Progenitor cell of endocrine pancreas (in vitro differentiated cells): ENCODE measurements at places on chromosomes 12 and 14. TPM values are rescaled to one million over a fixed set of nuclear protein-coding genes. Genes with fewer than 3 reads are reported as not detected.
A peak's percentile ranks its signal among the peaks of the same experiment; 100 is the strongest.

Gene HIF1A
- 137 and 141 TPM in 2 replicates for total RNA-seq

DNA sequence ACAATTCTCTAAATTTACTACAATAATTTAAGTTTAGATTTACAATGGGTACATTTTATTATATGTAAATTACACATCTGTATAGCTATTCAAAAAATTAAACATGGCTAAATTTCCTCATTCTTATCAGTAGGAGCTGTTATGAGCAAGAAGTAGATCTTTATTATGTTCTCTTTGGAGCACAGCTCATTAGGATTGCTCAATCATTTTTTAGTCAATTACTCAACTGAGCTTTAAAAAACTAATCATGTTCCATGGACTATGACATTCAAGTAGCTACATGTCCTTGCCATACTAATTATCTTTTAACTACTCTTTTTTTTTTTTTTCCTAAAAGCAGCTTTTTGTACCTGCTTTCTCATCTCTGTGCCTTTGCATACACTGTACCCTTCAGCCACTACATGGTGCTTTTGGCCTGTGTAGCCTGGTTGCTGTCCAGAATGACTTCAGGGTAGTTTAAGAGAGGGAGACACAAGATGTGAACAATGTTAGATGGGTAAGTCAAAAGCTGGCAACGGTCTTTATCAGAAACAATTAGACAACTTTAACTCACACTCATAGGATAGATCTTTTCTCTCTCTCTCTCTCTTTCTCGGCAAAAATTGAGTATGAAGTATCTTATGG, 69.0 kb downstream of the SSPN start:
- H3K27me3 ChIP-seq = no peaks in the 10 kb centered on the region
- no peak overlapping the region for H3K27ac ChIP-seq
- DNase-seq = no peak
- H3K36me3 ChIP-seq = no peaks in the 10 kb centered on the region
- peaks cover 7% of the 10 kb centered on the region for H3K4me1 ChIP-seq

DNA sequence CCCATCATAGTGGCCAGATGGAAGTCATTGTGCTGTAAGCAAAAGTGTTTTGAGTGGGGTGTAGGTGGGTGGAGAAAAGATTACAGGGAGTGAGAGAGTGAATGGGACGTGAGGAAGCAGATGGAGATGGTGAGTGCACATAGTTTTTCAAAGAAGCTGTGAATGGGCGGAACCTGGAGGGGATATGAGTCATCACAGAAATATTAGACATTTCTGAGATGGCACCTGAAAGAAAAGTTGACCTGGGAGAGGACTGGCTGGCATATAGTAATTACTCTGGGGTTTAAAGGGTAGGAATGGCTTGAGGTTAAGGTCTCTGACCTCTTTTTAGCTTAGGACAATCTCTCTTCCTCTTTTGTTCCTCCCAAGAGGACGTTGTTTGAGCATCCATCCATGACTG, 50.5 kb downstream of the ANO4 start:
- H3K36me3 ChIP-seq = no peaks in the 10 kb centered on the region
- no peak overlapping the region for H3K27ac ChIP-seq

DNA sequence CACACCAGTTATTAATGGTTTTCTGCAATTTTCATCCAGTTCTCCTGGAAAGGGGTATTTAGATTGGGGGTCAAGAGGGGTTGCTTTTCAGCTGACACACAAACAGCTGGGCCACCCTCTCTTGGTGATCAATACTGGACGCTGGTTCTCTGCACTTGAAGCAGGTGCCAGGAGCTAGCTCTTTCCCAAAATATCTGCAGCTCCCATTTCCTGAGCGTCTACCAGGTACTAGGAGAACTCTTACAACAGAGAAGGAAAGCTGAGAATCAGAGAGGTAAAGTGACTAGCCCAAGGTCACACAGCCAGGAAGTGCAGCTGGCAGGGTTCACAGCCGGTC, 1.2 kb downstream of the TESC start:
- peaks cover 70% of the 10 kb centered on the region for H3K27me3 ChIP-seq
- no peak for DNase-seq
- H3K4me1 ChIP-seq = peaks cover 9% of the 10 kb centered on the region
- peak overlapping the region; percentile 66 for H3K4me3 ChIP-seq
- peak overlapping the region; percentile 47 for H3K27ac ChIP-seq

GRCh38 chr14:88802596-88802995, 9.8 kb upstream of the EML5 start:
- no peak for DNase-seq
- no peaks in the 10 kb centered on the region for H3K27me3 ChIP-seq
- H3K4me1 ChIP-seq = no peaks in the 10 kb centered on the region
- H3K27ac ChIP-seq = no peak overlapping the region

GRCh38 chr14:39426605-39427004, 5.6 kb downstream of the FBXO33 start:
- peaks cover 21% of the 10 kb centered on the region for H3K4me1 ChIP-seq
- H3K27me3 ChIP-seq = no peaks in the 10 kb centered on the region
- H3K36me3 ChIP-seq = no peaks in the 10 kb centered on the region
- H3K27ac ChIP-seq = no peak overlapping the region
- H3K4me3 ChIP-seq = no peak overlapping the region

- H3K27ac ChIP-seq = no peak overlapping the region
- no peaks in the 10 kb centered on the region for H3K36me3 ChIP-seq
- no peak overlapping the region for H3K4me3 ChIP-seq
- H3K4me1 ChIP-seq = peaks cover 6% of the 10 kb centered on the region
- DNase-seq = no peak
Measured at GRCh38 chr14:89673512-89674225, 256.6 kb upstream of the FOXN3 start.

DNA sequence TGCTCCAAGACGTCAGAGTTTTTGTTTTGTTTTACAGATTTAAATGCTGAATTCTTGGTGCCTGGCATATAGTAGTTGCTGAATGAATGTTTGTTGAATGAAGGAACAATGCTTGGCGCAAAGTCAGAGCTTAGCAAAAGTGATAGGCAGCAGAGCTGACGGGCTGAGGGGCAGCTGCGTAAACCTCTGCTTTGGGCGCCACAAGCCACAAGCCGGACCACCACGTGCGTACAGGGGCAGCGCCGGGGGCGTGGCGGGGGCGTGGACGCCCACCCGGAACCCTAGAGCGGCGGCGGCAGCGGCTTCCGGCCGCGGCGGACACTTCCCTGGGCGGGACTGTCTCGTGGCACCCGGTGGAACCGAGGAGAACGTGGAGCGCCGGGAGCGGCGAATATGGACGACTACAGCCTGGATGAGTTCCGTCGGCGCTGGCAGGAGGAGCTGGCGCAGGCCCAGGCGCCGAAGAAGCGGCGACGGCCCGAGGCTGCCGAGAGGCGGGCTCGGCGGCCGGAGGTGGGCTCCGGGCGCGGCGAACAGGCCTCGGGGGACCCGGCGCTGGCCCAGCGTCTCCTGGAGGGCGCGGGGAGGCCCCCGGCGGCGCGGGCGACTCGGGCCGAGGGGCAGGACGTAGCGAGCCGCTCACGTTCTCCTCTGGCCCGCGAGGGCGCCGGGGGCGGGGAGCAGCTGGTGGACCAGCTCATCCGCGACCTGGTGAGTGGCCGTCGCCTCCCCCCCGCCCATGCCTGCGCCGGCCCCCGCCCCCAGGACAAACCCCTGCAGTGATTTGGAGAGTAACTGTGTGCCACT, at the start of gene FBXW8:
Gene FBXW8, plus strand, starts transcription at position 306 of the 807 bp plus-strand sequence. Its CDS starts 88 bp downstream, at position 394.
- DNase-seq = peak; percentile 66
- peak within 1 kb of the TSS; percentile 89 for H3K4me3 ChIP-seq
- peaks cover 13% of the 10 kb centered on the region for H3K4me1 ChIP-seq
- no peaks in the 10 kb centered on the region for H3K36me3 ChIP-seq
- H3K27me3 ChIP-seq = peaks cover 3% of the 10 kb centered on the region
- peak within 1 kb of the TSS; percentile 88 for H3K27ac ChIP-seq

Gene DPY19L2
- 18.7 and 19.7 TPM in 2 replicates for total RNA-seq

DNA sequence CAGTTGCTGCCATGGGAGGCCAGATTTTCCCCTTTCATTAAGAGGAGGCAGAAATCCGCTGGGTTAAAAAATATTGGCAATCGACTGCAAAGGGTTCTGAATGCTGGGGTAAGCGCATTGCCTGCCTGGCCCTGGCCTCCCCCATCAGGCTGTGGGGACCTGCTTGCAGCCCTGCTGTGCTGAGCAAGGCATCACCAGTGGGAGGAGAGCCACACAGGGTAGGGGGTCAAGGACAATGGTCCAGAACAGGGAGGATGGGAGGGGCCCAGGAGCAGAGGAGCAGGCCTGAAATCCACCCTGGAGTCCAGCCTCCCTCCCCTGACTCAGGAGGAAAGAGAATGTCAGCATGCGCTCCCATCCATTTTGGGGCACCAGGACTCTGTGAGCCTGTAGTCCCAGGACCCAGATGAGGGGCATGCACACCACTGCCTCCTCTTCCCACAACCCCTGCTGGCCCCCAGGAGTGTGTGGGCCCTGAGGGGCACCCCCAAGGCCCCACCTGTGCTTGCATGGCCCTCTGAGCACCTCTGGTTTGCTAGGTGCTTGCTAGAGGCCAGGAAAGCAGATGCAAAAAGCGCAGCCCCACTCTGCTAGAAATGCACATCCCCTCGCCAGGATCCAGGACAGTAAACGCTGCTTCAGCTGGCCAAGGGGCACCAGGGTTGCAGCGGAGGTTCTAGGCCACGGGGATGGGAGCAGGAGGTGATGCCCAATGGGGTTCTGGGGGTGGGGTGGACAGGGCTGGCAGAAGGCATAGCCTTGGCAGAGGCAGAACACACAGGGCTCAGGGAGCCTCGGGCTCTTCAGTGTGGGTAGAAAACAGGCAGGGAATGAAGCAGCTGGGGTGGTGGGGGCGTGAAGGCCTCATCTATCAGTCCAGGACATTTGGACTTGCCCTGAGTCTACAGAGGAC, 14.6 kb downstream of the TESC start:
- DNase-seq = no peak
- H3K4me1 ChIP-seq = peaks cover 1% of the 10 kb centered on the region
- no peak overlapping the region for H3K4me3 ChIP-seq
- H3K27me3 ChIP-seq = peaks cover 2% of the 10 kb centered on the region
- H3K36me3 ChIP-seq = no peaks in the 10 kb centered on the region

DNA sequence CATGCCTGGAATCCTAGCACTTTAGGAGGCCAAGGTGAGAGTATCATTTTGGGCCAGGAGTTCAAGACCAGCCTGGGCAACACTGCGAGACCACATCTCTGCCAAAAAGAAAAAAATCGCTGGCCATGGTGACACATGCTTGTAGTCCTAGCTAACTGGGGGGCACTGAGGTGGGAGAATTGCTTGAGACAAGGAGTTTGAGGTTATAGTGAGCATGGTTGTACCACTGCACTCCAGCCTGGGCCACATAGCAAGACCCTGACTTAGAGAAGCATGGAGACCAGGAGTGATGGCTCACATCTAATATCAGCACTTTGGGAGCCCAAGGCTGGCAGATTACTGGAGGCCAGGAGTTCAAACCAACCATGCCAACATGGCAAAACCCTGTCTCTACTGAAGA, 9.2 kb downstream of the PTGES3 start:
- peak overlapping the region; percentile 76 for H3K27ac ChIP-seq
- peaks cover 8% of the 10 kb centered on the region for H3K36me3 ChIP-seq
- DNase-seq = no peak

- no peak for DNase-seq
- peaks cover 28% of the 10 kb centered on the region for H3K36me3 ChIP-seq
- H3K27ac ChIP-seq = no peak overlapping the region
- no peaks in the 10 kb centered on the region for H3K4me1 ChIP-seq
- H3K27me3 ChIP-seq = no peaks in the 10 kb centered on the region
- no peak overlapping the region for H3K4me3 ChIP-seq
Measured at GRCh38 chr12:132658149-132658894, 28.8 kb downstream of the POLE start.

GRCh38 chr12:82176761-82177490, 181.3 kb downstream of the CCDC59 start:
- H3K36me3 ChIP-seq = no peaks in the 10 kb centered on the region
- H3K4me3 ChIP-seq = no peak overlapping the region
- no peaks in the 10 kb centered on the region for H3K27me3 ChIP-seq
- no peak for DNase-seq
- no peak overlapping the region for H3K27ac ChIP-seq

Gene TAS2R19
- 6.6 and 8.5 TPM in 2 replicates for total RNA-seq

Gene GPR33
- not detected in 2 replicates for total RNA-seq

GRCh38 chr14:54738009-54738408, 164.6 kb downstream of the GCH1 start:
- no peak overlapping the region for H3K27ac ChIP-seq
- H3K27me3 ChIP-seq = no peaks in the 10 kb centered on the region
- no peaks in the 10 kb centered on the region for H3K36me3 ChIP-seq
- H3K4me1 ChIP-seq = no peaks in the 10 kb centered on the region
- H3K4me3 ChIP-seq = no peak overlapping the region
- DNase-seq = no peak

Gene PPP2R5C
- 106 and 120 TPM in 2 replicates for total RNA-seq

GRCh38 chr14:101980700-101981099, 16.3 kb downstream of the DYNC1H1 start:
- no peak overlapping the region for H3K27ac ChIP-seq
- H3K27me3 ChIP-seq = no peaks in the 10 kb centered on the region
- peaks cover 31% of the 10 kb centered on the region for H3K36me3 ChIP-seq
- no peak for DNase-seq

- no peaks in the 10 kb centered on the region for H3K27me3 ChIP-seq
- peaks cover 15% of the 10 kb centered on the region for H3K4me1 ChIP-seq
- H3K27ac ChIP-seq = peak overlapping the region; percentile 49
- no peak overlapping the region for H3K4me3 ChIP-seq
Measured at GRCh38 chr12:76866151-76866567, 12.7 kb downstream of the CSRP2 start.

Gene GPR162
- total RNA-seq = 5.5 and 6.3 TPM in 2 replicates

GRCh38 chr14:39432619-39433451, 602 bp upstream of the FBXO33 start:
- H3K4me3 ChIP-seq = peak overlapping the region; percentile 100
- H3K4me1 ChIP-seq = peaks cover 22% of the 10 kb centered on the region
- H3K27ac ChIP-seq = peak overlapping the region; percentile 100
- peak; percentile 86 for DNase-seq
- H3K36me3 ChIP-seq = no peaks in the 10 kb centered on the region
- no peaks in the 10 kb centered on the region for H3K27me3 ChIP-seq
